H9 (cell line): ENCODE measurements at places on chromosomes 2 and 18. TPM values are rescaled to one million over a fixed set of nuclear protein-coding genes. Genes with fewer than 3 reads are reported as not detected.

GRCh38 chr2:40690036-40690435 is 238.1 kb upstream of the SLC8A1 start:
- no peak for DNase-seq
- H3K27ac ChIP-seq = no peak overlapping the region
- no peaks in the 10 kb centered on the region; the same call in 1 of the 2 replicates for H3K36me3 ChIP-seq
- H3K4me3 ChIP-seq = no peak overlapping the region

DNA sequence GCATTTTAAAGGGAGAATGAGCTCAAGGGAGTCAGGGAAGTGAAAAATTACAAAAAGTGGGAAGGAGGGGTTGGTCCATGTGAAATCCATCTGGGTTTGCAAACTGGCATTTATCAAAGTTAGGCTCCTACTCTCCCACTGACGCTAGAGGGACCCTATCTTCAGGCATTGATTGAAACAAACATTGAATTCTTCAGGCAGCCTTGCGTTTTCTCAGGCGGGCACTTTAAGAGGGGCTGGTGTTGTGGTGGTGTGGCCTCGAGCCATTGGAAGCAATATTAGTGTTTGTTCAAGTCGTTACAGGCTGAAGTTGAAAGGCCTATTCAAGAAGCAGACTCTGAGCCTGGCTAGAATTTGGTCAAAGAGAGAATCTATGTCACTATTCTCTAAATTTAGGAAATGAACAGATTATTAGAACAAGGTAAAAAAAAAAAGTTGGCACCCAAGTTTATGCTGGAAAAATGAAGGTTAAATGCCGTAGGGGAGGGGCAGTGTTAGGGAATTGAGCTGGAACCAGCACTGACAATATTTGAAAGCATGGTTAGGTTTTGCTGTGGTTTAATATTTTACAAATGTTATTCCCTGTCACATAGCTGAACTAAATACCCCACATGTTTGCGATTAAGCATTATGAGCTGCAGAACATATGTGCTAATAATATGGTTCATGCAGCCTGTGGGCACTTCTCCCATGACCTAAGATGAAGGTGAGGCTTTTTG is 36.8 kb downstream of the STON1 start:
- H3K4me3 ChIP-seq = no peak overlapping the region
- H3K4me1 ChIP-seq = no peaks in the 10 kb centered on the region
- no peak for DNase-seq
- peaks cover 2% of the 10 kb centered on the region; the same call in 1 of the 2 replicates for H3K36me3 ChIP-seq

- peak overlapping the region; percentile 98 for H3K4me3 ChIP-seq
- no peak overlapping the region for H3K27ac ChIP-seq
- peaks cover 4% of the 10 kb centered on the region; the same call in 2 of the 3 replicates for H3K36me3 ChIP-seq
- DNase-seq = no peak
- no peaks in the 10 kb centered on the region for H3K27me3 ChIP-seq
Measured at GRCh38 chr2:183125659-183126341, 1.6 kb downstream of the NUP35 start.

DNA sequence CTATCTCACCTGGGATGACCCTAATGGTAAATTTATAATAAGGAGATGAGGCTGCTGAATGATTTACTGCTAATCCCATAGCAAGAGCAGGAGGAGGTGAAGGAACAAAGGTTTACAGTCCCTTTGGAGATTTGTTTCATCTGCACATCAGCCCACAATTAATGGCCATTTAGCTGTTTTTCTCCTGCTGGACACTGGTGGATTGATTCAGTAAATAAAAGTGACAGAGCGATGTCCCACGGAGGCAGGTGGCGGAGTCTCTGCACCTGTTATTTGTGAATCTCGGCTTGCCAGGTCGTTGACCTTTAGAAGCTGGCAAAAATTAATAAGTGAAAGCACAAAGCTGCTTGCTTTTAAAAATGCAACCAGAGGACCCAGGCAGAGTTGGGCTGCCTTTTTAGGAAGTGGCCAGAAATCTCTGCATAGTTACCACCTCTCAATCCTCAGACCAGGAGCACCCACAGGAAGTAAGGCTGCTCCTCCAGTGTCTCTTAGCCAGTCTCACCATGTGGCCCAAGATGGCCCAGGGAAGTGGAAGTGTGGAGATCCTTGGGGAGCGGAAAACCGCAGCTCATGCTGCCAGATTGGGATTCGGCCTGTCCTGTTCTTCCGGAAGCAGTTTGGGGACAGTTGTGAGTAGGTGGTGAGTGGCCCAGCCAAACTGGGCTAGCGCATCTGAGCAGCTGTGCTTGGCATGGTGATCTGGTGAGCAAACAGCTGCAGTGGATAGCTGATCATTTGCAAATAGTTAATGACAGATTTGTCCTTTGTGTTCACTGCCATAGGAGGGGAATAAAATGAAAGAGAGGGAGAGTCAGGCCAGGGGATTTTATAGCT is 1005.7 kb upstream of the PIK3C3 start:
- no peak overlapping the region for H3K4me3 ChIP-seq
- no peak overlapping the region for H3K27ac ChIP-seq

GRCh38 chr2:7809640-7810039 is 872.2 kb upstream of the ID2 start:
- no peak overlapping the region for H3K4me3 ChIP-seq
- no peaks in the 10 kb centered on the region for H3K27me3 ChIP-seq
- no peak overlapping the region for H3K27ac ChIP-seq
- DNase-seq = no peak
- H3K4me1 ChIP-seq = no peaks in the 10 kb centered on the region
- peaks cover 12% of the 10 kb centered on the region for H3K36me3 ChIP-seq

DUSP2 gene
- total RNA-seq = 13.5 and 14.9 TPM in 2 replicates
